ENCODE measurements at places on chromosomes 13 and 19.

GRCh38 chr13:66860878-66861417 lies 369.2 kb downstream of the PCDH9 start:
- no peak for DNase-seq

DNA sequence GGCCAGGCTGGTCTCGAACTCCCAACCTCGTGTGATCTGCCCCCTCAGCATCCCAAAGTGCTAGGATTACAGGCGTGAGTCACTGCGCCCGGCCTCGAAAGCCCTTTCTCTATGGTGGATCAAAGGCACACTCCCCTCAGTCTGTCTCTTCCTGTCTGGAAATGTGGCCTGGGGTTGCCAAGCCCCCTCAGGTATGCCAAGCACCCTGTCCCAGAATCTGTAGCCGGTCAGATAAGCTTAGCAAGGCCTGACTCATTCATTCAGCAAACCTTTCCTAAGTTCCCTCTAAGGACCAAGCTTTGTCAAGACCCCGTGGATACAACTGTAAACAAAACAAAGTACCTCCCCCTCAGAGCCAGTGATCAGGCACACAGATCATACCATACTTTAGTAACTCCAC lies 14.1 kb downstream of the NUCB1 start:
- DNase-seq, result no peak

DNA sequence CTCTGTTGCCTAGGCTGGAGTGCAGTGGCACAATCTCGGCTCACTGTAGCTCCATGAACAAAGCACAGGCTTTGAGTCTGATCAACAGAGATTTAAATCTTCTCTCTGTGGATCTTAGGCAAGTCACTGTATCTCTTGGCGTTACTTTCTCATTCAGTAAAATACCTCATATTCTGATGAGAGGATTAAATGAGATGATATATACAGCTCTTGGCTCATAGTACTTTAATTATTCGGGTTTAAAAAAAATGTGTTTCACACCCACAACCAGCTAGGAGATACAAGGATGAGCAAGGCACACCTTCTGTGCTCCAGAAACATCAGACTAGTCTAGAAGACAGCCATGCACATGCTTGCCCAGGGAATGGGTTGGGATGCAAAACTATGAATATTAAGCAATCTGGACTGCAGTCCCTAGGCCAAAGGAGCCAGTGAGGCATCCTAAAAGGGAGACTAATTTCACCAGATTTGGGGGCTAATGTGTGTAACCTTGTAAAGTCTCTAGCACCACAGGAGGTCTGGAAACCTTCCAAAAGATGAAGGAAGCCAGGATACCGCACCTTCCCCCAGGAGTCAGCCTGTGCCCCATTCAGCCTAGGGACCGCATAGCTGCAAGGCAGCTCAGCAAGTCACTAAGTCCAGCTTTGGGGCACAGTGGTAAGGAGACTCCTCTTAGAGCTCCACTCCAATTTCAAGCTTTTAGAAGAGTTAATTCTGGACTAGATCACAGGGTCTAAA lies 2.5 kb downstream of the VPS36 start:
- DNase-seq, result no peak

DNA sequence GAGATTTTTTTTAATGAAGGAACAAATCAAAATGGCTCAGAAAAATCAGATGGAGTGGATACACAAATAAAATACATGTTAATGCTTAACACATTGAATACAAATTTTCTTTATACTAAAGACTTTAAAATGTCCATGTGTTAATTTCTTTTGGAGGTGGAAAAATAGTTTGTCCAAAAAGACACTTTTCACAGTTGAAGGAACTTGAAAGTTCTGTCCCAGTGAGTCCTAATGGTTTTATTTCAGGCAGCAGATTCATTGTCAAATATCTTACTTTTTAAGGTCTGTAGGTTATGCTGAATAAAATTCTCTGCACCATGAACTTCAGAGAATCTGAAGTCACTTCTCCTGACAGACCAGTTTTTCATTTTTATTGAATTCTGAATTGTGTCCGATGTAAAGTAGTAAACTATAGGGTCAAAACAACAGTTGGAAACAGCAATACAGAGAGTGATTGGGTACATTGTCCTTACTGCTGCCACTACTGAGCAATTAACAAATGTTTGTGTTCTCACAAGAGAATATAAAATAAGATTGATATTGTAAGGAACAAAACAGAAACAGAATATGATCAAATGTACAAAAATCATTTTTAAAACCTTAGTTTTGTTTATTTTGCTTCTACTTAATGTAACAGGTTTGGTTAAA lies 1.6 kb downstream of the LPAR6 start:
- DNase-seq, result no peak

- DNase-seq, result no peak
These were observed 175.5 kb downstream of the COL4A1 start for GRCh38 chr13:110131424-110131823.

GRCh38 chr13:98327371-98328270 lies 150.6 kb upstream of the RNF113B start:
- no peak for DNase-seq

- DNase-seq, result no peak
These were observed 29.6 kb upstream of the CALM3 start for GRCh38 chr19:46571495-46571894.

DNA sequence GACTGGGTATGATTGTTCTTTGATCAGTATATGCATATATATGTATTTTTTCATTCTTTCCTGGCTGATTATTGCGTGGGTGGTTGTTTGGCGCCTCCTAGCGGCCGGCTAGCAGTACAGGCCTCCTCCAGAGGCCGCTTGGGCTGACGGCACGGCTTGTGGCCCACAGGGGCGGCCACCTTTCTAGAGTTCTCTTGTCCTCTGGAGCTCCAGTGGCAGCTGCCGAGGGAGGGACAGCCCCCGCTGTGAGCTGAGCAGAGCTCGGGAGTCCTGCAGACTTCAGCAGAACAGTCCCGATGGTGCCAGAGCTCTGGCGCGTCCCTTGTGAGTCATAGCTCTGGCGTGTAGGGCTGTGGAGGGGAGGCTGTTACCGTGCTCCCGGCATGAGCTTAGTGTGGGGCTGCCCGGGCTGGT lies 22.5 kb upstream of the ZNF429 start:
- DNase-seq, result peak; percentile 23

Data from activated CD8-positive, alpha-beta memory T cell treated with anti-CD3 and anti-CD28 coated beads for 48 hours (primary cell).